ENCODE measurements at places on chromosomes 11 and 22.

DNA sequence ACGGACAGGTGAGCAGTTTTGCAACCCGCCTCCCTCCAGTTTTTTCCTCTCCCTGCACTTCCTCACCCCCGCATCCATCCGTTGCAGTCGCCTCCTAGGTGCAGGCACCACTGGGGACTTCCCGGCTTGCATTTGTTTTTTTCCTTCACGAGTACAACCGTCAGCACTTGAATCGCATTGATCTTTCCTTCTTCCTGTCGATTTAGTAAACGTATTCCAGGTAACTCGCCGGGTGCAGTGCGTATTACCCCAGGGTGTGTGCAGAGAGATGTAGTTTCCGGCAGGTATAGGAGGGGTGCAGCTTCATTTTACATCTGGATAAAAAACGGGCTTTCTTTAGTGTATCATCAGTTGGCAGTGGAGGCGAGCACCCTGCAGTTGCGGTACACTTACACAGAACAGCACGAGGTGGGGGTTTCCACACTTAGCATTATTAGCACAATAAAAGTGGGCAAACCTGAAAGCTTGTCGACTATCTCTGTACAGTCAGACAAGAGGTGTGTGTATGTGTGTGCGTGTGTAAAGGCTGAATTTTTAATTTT, at the start of gene SORL1-AS1:
Gene SORL1-AS1, minus strand, starts transcription at position 359 of the 542 bp plus-strand sequence.
- no peak for DNase-seq

GRCh38 chr11:114044042-114044871, 15.3 kb upstream of the ZBTB16 start:
- peak; percentile 81 for DNase-seq

- DNase-seq: no peak
Observed at GRCh38 chr11:108101090-108101775, 20.1 kb upstream of the ACAT1 start.

GRCh38 chr11:47020793-47021526, 84.4 kb downstream of the CSTPP1 start:
- DNase-seq: no peak

DNA sequence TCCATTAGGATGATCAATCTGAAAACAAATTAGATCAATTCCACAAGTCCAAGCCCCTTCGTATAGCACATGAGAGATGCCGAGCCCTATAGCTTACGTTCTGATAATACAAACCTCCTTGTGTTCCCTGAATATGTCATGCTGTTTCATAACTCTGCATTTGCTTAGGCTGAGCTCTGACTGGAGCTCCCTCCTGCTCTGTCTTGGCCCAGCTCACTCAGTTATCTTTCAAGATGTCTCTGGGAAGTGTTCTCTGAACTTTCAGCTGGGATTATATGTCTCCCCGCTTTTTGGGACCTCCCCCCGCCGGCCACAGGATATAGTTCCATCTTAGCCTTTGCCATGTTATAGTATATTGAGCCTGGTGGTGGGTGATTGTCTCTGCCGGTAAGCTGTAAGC, 44.0 kb downstream of the FDX1 start:
- peak; percentile 53 for DNase-seq

- no peak for DNase-seq
Observed at GRCh38 chr11:32883421-32883820, 9.2 kb upstream of the QSER1 start.

- no peak for DNase-seq
Observed at GRCh38 chr11:35810045-35810645, 133.7 kb upstream of the LDLRAD3 start.

GRCh38 chr11:57977709-57978108, 46.0 kb upstream of the OR9Q1 start:
- DNase-seq: no peak

- DNase-seq: no peak
Observed at GRCh38 chr22:17149076-17149815, 9.8 kb downstream of the HDHD5 start.

GRCh38 chr11:34631737-34632104, 10.8 kb downstream of the EHF start:
- DNase-seq: no peak

DNA sequence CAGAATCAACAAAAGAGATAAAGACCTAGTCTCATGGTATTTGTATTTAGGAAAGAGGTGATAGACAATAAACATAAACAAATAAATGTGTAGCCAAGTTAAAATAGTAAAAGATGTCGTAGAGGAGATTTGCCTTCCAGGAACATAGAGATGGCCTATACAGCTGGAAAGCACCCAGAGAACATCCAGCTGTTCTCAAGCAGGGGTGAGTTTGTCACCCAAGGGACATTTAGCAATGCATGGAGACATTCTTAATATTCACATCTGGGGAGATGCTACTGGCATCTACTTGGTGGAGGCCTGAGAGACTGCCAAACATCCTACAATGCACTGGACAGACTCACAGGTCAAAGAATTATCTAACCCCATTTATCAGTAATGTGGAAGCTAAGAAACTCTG, 88.3 kb downstream of the C11orf87 start:
- DNase-seq: no peak

DNA sequence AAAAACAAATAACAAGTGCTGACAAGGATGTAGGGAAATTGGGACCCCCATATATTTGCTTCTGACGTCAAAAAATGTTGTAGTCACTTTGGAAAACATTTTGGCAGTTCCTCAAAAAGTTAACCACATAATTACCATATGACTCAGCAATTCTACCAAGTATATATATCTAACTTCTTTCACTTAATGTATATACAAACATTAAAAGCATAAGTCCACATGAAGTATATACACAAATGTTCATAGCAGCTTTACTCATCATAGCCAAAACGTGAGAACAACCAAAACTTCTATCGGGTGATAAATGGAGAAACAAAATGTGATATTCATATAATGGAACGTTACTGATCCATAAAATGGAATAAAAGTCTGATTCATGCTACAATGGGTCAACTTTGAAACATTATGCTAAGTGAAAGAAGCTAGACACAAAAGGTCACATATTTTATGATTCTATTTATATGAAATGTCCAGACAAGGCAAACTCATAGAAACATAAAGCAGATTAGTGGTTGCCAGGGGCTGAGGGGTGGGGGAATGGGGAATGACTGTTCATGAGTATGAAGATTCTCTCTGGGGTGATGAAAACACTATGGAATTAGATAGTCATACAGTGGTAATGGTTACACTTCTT, 48.7 kb upstream of the TEAD1 start:
- peak; percentile 97 for DNase-seq

DNA sequence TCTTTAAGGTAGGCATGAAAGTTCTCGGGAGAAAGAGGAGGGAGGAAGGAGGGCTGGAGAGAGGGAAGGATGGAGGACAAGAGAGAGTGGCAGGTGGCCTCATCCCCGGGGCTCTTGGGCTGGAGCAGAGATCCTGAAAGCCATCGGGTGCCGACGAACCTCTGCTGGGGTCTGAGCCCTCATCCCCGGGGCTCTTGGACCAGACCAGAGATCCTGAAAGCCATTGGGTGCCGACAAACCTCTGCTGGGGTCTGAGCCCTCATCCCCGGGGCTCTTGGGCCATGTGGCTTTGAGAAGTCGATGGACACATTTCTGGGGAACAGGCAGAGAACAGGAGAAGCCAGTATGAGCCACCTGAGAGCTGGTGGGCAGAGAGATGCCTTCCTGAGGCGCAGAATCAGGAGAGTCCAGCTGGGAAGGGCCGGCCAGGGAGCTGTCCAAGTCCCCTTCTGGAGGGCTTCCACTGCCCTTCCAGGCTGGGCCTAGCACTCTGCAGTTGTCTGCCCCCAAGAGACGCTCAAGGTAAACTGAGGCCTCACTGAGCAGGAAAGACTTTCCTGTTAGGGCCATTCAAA, 1398.1 kb downstream of the BRD1 start:
- DNase-seq: no peak

- peak; percentile 28 for DNase-seq
Observed at GRCh38 chr11:57460022-57460757, at the start of gene RTN4RL2. Gene RTN4RL2 (plus strand): TSS chr11:57460528. CDS start chr11:57460866, 338 bp downstream.

- DNase-seq: no peak
Observed at GRCh38 chr22:24424001-24424900, 3.1 kb upstream of the ADORA2A start.

DNA sequence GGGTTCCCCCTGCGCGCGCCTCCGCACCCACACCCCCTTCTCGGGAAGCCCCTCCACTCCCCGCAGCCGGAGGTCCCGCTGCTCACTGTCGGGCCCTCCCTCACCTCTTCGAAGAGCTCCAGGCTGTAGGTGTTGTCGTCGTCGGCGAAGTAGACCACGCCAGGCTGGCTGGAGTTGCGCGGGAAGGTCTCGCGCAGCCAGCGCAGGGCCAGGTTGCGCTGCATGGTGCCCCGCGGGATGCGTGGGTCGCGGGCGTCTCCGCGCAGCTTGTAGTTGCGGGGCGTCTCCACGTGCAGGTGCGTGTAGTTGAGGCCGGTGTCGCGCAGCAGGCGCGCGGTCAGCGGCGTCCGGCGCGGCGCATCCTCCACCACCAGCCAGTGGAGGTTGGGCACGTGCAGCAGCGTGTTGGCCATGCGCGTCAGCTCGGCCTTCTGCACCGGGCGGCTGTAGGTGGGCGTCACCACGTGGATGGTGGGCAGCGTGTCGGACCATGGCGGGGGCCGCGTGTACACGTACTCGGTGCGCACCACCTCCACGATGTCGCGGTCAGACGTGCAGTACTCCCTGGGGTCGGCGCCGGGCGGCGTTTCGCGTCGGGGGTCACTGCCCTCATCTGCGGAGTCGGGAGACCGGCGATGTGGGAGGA, 28.3 kb downstream of the B3GAT1 start:
- DNase-seq: no peak

GRCh38 chr22:27022896-27023361, 365.5 kb downstream of the MIAT start:
- DNase-seq: no peak

- no peak for DNase-seq
Observed at GRCh38 chr22:44930016-44930710, 79.6 kb downstream of the PHF21B start.

DNA sequence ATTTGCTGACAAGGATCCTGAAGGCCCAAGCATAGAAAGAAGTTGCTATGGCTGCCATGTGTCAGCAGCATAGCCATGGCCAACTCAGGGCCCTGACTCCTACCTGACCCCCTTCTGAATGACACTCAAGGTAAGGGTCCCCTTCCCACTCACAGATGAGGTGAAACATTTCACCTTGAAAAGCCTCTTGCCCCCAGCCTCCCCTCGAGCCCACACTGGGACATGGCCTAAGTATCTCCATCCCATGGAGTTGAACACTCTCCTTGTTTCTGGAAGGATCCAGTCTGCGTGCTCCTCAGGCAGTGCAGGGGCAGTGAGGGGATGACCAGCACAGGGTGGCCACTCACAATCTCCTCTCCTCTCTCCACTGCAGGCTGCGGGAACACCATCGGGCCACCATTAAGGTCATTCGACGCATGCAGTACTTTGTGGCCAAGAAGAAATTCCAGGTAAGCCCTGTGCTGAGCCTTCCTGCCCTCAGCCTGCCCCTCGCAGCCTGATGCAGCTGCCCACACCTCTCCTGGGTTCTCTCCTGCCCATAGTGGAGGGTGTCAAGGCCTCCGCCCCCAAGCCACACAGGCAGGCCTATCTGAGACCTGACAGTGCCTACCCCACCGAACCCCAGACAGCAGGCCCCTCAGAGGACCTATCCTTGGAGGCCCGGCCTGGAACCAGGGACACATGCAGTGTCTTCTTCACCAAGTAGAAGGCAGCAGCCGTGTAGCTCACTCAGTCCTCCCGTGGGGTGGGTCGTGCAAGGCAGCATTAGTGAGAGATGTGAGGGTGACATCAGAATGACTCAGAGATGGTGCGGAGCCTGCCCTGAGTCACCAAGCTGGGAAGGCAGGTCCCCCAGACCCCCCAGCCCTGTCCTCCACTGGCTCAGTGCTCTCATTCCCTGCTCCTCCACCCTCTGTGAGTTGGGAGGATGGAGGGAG, 68.9 kb upstream of the KCNQ1OT1 start:
- peak; percentile 73 for DNase-seq

GRCh38 chr22:45077286-45077685, 67.5 kb upstream of the PHF21B start:
- DNase-seq: no peak

- peak; percentile 81 for DNase-seq
Observed at GRCh38 chr11:63738720-63739360, 29.7 kb downstream of the ZFTA start.

DNA sequence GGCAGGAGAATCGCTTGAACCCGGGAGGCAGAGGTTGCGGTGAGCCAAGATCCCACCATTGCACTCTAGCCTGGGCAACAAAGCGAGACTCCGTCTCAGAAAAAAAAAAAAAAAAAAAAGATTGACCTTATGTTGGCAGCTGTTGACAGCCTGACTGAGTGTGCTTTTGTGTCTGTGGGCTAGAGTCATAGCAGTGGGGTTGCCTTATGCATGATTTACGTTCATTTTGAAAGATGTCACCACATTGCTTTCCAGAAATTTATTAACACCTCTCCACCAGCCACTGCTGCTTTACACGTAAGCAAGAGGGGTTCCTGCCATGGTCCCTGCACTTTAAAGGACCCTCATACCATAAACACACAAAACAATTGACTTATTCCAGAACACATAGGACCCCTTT, 21.0 kb downstream of the ASRGL1 start:
- no peak for DNase-seq

DNA sequence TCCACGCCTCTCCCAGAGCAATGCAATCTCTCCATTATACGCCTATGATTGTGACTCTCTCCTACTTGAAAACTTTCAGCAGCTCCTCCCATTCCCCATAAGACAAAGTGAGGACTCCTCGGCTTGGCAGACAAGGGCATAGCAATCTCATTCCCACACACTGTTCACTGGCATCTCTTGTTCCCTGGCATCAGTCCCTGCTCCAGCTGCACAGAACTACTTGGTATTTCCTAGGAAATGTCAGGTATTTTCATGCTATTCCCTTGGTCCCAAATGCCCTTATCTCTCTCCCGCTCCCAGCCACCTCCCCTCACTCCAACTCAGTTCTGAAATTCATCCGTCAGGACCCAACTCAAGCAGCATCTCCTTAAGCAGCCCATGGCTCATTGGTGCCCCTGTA, 28.4 kb downstream of the TMPRSS5 start:
- DNase-seq: no peak

GRCh38 chr11:131193031-131193501, 177.3 kb upstream of the NTM start:
- no peak for DNase-seq

DNA sequence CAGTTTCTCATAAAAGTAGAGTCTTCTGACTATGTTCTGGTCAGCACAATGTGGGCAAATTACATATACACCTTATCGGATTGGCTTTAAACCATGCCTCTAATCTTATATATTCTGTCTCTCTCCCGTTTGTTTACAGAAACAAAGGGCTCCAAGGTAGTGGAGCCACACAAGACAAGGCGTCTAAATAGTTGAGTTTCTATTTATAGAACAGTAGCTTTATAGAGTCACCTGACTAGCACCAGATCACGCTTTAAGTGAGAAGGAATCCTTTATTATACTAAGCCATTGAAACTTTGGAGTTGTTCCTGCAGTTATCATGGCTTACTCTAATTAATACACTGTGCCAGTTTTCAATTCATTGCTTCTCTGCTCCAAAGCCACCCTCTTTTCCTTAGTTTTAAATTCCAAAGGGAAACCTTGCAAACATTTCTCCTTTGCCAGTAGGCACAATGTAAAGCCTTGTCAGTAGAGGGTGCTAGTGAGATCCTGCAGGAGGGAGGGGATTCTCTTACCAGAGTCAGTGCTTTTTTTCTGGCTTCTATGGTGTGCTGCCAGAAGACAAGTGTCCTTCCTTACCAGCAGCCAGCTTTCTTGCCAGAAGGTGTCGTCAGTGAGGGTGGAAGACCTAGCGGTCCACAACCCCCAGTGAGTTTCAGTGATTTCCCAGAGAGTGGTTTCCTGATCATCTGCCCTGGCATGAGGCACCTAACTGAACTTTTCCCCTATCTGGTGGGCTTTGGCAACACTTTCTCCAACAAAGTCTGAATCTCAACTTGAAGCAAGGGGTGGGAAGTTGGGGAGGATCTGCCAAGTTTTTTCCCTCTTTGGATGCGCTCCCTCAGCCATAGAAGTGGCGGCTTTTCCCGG, 71.7 kb downstream of the RAB38 start:
- DNase-seq: peak; percentile 66
